ENCODE measurements at places on chromosomes 7 and 10.

DNA sequence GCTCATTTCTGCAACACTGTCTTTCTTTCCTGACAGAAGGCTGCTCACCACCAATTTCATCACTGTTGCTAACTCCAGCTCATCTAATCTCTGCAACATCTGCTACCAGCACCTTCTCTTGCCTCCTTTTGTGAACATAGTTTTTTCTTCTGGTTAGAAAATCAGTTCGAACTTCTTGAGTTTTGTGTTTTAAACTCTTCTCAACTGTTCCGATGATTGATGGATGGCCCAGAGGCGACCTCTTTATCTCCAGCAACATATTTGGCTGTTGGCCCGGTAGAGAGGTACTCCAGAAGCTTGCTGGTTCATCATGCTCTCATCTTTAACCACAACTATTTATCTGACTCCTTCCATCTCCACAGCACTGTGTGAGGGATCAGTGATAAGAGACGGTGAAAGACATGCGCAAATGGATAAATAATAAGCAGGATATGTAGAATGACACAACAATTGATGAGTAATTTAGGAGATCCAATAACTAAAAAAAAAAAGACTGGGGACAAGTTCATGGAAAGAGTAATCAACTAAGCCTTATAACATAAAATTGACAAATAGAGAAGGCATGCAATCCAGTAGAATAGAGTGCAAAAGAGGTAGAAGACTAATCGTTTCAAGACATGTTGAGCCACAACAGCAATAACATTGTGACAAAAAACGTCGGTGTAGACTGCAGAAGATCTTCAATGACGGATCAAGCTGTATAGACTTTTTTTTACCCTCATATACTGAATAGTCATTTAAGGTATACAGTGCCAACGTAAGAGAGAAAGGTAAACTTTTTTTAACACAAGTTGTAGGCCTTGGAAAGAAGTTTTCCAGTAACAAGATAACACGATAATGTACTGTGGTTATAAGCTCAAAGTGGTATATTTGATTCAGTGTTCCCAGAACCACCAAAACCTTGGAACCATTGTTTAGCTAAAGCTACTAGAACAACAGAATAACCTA lies 152.2 kb downstream of the CRPPA start:
- DNase-seq, result peak; percentile 93

- no peak for DNase-seq
These were observed 445.1 kb downstream of the PLXNA4 start for GRCh38 chr7:132131196-132131595.

- no peak for DNase-seq
These were observed 80.7 kb downstream of the SPDYE5 start for GRCh38 chr7:75572814-75573213.

GRCh38 chr10:78916227-78916626 lies 152.5 kb upstream of the ZMIZ1 start:
- DNase-seq, result no peak

GRCh38 chr10:125230251-125230650 lies 69.9 kb upstream of the CTBP2 start:
- no peak for DNase-seq

DNA sequence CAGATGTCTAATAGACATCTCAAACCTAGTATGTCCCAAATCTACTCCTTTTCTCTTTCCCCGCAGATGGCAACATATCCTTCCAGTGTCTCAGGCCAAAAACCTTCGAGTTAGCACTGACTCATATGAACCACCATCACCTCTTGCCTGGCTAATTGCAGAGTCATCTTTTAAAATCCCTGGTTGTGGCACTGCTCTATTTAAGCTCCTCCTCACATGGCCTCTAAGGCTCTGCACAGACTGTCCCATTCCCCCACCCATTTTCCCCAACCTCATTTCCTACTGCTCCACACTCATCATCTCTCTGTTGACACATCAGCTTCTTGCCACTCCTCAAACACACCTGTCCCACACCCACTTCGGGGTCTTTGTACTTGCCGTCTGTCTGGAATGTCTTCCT lies 16.8 kb upstream of the HBP1 start:
- DNase-seq, result peak; percentile 53

GRCh38 chr7:158550394-158550700 lies 37.3 kb downstream of the PTPRN2 start:
- DNase-seq, result no peak

GRCh38 chr10:62893036-62893435 lies 76.9 kb upstream of the EGR2 start:
- no peak for DNase-seq

- no peak for DNase-seq
These were observed 80.4 kb upstream of the NEUROD6 start for GRCh38 chr7:31420948-31421347.

DNA sequence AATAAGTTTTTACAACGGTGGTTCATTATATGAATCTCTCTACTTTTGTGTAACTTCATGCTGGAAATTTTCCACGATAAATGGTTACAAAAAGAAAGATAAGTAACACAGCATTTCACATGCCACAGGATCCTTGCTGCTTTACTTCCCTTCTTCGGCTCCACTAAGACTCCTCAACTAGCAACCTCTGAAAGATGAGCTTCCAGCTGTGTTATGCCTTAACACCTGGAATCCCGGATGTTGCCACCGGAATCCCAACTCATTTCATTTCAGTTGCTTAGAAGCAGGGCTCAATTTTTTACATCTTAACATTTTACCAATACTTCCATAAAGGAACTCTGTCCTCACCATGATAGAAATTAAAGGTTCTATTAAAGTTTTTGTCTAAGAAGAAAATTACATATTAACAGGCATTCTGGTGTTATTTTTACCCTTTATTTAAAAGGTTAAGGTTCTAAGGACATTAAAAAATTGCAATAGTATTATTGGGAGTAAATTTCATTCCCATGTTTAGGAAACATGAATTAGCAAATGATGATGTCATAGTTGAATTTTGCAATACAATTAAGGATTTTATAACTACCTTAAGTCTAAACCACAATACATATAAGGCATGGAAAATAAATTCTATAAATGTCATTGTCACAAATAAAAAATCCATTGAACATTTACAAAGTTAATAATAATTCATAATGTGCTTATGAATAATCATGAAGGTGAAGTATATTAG lies 57.1 kb upstream of the IL6 start:
- DNase-seq, result no peak

DNA sequence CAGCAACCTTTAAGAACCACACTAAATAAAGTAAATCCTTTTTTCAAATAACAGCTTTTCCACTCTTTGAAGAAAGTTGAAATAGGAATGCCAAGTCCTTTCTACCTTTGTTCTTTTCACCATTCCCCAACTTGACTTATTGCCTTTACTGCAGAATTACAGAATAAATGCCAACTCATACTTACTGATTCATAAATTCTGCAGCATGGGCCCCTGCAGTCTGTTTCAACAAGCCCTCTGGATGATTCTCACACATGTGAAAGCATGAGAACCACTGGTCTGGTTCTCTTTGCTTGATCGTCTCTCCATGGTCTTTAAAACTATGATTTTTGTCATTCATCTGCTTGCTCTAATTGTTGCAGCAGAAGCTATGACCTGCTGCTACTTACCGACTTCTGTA lies 56.1 kb downstream of the HACD1 start:
- peak; percentile 26 for DNase-seq

DNA sequence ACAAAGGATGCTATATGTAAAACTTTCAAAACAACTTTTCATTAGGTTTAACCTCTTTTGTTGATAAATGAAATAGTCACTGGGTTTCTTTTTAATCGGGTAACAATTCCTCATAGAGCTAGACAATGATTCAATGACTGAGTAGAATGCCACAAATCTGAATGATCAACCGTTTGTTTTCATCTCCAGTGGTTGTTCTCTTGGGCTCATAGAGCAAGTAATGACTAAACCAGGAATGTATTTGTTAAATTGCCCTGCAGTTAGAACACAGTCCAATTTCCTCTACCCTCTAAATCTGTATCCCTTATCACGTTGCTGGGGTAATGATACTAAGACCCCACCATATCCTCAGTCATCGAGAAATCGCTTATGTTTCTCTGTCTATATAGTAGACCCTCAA lies 40.0 kb downstream of the CNNM1 start:
- DNase-seq, result peak; percentile 55

GRCh38 chr7:30470771-30471170 lies 7.8 kb downstream of the NOD1 start:
- DNase-seq, result peak; percentile 77

All from fibroblast of skin of right biceps (primary cell).